Activated B cell treated with CpG ODN at 0.5 μM for 24 hours (primary cell): ENCODE measurements at places on chromosomes 1 and 21. TPM values are rescaled to one million over a fixed set of nuclear protein-coding genes. Genes with fewer than 3 reads are reported as not detected.

The ANGPTL3 gene
- not detected in 2 replicates for total RNA-seq

The FCER1G gene
- total RNA-seq: 0.60 and 0.69 TPM in 2 replicates

The CHIA gene
- not detected in 2 replicates for total RNA-seq

The AMY2B gene
- total RNA-seq: 17.3 and 19.7 TPM in 2 replicates

The PTGFR gene
- total RNA-seq: not detected in 2 replicates

The REN gene
- not detected in 2 replicates for total RNA-seq

The CD52 gene
- total RNA-seq: 449 and 499 TPM in 2 replicates

The ZNF593OS gene
- not detected in 2 replicates for total RNA-seq

DNA sequence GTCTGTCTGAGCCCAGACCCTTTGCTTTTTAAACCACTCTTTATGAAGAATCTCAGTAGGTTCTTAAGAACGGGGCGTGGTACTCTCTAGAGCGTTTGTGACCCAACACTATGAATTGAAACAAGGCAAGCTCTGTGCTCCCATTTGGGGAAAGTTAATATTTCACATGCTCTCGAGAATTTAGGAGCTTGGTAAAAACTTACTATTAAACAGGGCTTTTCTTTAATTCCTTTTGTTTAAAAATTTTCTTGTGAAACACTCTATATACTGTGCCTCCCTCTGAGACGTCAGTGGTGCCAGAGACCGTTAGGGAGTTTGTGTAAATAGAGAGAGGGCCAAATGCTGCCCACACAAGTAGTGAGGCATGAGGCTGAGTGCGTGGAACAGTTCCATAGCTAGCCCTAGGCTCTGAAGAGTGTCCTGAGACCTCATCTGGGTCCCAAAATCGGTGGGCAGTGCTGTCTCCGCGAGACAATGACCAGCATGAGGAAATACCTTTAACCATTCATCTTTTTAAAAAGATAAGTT is 144.7 kb downstream of the ROR1 start:
- no peak overlapping the region for H3K4me3 ChIP-seq
- no peak overlapping the region for H3K27ac ChIP-seq
- no peaks in the 10 kb centered on the region for H3K4me1 ChIP-seq
- no peaks in the 10 kb centered on the region for H3K36me3 ChIP-seq
- no peak for DNase-seq

DNA sequence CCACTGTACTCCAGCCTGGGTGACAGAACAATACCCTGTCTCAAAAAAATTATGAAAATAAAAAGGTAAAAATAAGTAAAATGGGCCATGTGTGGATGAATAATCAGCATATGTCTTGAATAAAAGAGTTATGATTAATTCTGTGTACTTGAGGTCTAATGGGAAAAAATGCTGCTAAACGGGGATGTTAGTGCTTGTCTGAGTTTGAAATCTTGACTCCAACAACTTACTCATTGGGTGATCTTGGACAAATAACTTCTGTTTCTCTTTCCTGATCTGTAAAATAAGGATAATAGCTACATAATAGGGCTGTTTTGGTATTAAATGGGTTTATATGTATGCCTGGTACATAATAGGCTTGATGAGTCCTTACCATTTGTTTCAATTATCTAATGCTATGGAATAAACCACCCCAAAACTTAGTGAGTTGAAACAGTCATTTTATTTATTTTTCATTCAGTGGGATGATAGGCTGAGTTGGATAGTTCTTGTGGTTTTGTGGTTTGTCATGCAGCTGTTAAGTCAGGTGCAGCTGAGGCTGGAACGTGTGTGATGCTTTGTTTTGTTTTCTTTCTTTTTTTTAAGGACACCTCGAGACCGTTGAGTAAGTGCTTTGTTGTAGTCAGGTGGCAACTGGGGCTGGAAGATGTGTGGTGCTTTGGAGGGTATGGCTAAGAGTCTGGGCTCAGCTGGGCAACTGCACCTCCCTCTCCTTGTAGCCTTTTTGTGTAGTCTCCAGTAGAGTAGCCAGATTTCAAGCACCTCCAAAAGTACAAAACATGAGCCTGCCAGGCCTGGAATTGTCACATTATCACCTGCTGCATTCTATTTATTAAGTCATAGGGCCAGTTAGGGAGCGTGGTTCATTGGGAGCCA is 4.9 kb downstream of the MDM4 start:
- peak; percentile 30 for DNase-seq
- no peaks in the 10 kb centered on the region for H3K27me3 ChIP-seq
- peak overlapping the region; percentile 68 for H3K4me3 ChIP-seq

DNA sequence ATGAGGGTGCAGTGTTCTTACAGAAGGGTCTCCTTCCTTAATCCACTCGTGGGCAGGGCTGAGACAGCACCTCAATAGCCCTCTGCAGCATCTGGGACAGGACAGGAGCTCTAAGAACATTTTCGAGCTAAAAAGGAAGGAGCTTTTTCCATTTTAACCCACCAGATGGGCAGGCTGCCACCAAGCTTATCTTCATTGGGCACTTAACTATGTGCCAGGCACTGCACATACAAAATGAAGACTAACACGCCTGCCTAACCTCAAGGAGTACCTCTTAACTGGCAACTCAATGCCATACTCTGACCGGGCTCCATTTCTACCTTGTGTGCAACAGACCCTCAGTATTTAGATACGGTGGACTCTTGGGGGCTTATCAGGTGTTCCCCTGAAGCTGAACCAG is 48.2 kb downstream of the SSBP3 start:
- H3K36me3 ChIP-seq: no peaks in the 10 kb centered on the region
- H3K27me3 ChIP-seq: peaks cover 1% of the 10 kb centered on the region
- DNase-seq: no peak

- H3K36me3 ChIP-seq: no peaks in the 10 kb centered on the region
- peak; percentile 48 for DNase-seq
- H3K27ac ChIP-seq: peak within 1 kb of the TSS; percentile 86
- H3K27me3 ChIP-seq: peaks cover 11% of the 10 kb centered on the region
Measured at GRCh38 chr1:212699625-212700222, at the start of gene BATF3. BATF3 (minus strand) TSS chr1:212699840; CDS start chr1:212699762, 78 bp downstream.

GRCh38 chr1:2493691-2494322 is 17.7 kb downstream of the PLCH2 start:
- peak overlapping the region; percentile 68 for H3K27ac ChIP-seq
- H3K4me1 ChIP-seq: peaks cover 49% of the 10 kb centered on the region
- H3K4me3 ChIP-seq: peak overlapping the region; percentile 11
- DNase-seq: no peak
- peaks cover 7% of the 10 kb centered on the region for H3K36me3 ChIP-seq
- no peaks in the 10 kb centered on the region for H3K27me3 ChIP-seq

DNA sequence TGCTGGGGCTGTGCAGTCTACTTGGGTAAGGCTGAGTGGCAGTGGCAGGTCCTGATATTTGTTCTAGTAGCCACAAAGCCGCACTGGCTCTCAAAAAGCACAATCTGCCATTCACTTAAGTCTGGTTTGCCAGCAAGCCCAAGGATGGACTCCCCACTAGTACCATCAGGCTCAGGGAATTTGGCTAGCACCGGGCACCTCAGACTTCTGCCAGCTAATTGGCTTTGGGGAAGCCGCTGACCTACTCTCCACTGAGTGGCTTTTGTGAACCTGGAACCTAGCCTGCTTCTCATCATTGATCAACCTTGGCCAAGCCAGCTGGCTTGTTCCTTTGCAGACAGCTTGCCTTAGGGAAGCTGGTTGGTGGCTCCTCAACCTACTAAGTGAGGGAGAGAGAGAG is 83.1 kb downstream of the ESRRG start:
- H3K27ac ChIP-seq: no peak overlapping the region
- DNase-seq: no peak
- no peak overlapping the region for H3K4me3 ChIP-seq
- no peaks in the 10 kb centered on the region for H3K36me3 ChIP-seq
- H3K27me3 ChIP-seq: no peaks in the 10 kb centered on the region

GRCh38 chr1:5632224-5632623 is 360.0 kb downstream of the NPHP4 start:
- no peaks in the 10 kb centered on the region for H3K4me1 ChIP-seq
- H3K27me3 ChIP-seq: peaks cover 6% of the 10 kb centered on the region
- DNase-seq: no peak
- no peaks in the 10 kb centered on the region for H3K36me3 ChIP-seq
- no peak overlapping the region for H3K27ac ChIP-seq
- H3K4me3 ChIP-seq: no peak overlapping the region

GRCh38 chr1:201404722-201405483 is 5.8 kb upstream of the LAD1 start:
- H3K27me3 ChIP-seq: peaks cover 17% of the 10 kb centered on the region
- H3K4me1 ChIP-seq: no peaks in the 10 kb centered on the region
- H3K4me3 ChIP-seq: no peak overlapping the region

DNA sequence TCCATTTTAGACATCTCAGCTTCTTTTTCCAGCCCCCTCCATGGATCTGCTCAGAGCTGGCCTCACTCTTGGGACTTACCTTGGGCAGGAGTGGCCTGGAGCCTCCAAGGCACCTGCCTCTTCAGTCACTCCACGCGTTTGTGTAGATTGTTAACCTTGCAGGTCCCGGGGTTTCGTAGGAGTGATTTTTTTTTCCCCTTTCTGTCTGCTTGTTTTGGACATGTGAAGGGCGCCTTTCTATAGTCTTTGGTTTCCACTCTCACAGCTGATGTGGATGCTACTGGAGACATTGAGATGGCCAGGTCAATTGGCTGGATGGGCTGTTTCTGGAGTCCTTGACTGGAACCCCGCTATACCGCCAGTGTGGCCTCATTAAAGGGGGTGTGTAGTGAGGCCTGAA is 2.0 kb upstream of the SDHB start:
- H3K27ac ChIP-seq: no peak overlapping the region
- H3K27me3 ChIP-seq: peaks cover 7% of the 10 kb centered on the region
- DNase-seq: no peak

DNA sequence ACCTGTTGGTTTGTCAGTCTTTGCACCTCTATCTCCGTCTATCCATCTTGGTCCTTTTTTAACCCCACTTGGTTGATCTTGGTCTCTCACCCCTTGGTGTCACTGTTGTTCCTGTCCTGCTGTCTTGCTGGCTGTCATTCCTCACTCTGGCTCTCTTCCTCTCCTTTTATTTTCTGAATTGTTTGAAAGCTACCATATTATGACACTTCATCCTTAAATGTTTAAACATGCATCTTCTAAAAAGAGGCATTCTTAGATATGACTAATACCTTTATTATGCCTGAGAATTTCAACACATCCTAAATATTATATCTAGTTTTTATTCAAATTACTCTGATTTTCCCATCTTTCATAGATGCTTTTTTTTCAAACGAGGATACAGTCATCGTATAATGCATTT is 37.0 kb downstream of the BACH1 start:
- no peak for DNase-seq
- H3K27me3 ChIP-seq: no peaks in the 10 kb centered on the region
- H3K4me3 ChIP-seq: no peak overlapping the region
- no peak overlapping the region for H3K27ac ChIP-seq
